ENCODE measurements at places on chromosomes 7 and 10.

GRCh38 chr7:87173471-87173870 lies 21.2 kb downstream of the DMTF1 start:
- DNase-seq = no peak

- DNase-seq = no peak
Observed at GRCh38 chr7:50657341-50657873, 92.2 kb upstream of the DDC start.

DNA sequence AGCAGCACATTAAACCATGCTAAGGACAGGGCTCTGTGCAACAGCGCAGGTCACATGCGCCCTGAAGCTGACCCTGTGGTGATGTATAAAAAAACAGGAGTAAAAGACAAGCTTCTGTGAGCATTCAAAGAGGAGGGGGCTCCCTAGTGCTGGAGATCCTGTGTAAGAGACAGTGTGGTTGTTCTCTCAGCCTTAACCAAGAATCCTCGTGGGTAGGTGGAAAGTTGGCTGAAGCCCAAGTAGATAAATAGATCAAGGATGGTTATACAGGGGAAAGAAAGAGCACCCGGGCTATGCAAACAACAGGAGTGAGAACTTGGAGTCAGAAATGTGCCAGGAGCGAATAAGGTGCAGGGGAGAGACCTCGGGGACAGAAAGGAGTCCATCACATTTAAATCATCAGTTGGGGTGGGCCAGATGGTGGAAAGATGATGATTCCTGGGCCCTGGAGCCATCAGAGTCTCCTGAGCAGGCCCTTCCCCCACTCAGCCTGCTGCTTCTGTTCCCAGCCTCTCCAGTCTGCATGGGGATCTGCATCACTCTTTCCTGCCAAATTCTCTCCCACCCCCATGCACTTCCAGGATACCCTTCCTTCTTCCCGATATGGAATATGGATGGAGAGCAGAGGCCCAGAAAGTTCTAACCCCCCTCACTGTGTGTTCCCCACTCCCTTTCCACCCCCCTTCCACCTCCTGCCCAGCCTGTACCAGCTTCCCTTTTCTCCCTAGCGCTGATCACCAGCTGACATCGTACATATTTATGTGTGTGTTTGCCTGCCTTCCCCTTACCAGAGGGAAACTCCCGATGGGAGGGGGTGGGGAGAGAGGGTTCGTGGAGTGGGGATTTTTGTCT lies 78.1 kb upstream of the PRR15 start:
- DNase-seq = no peak

DNA sequence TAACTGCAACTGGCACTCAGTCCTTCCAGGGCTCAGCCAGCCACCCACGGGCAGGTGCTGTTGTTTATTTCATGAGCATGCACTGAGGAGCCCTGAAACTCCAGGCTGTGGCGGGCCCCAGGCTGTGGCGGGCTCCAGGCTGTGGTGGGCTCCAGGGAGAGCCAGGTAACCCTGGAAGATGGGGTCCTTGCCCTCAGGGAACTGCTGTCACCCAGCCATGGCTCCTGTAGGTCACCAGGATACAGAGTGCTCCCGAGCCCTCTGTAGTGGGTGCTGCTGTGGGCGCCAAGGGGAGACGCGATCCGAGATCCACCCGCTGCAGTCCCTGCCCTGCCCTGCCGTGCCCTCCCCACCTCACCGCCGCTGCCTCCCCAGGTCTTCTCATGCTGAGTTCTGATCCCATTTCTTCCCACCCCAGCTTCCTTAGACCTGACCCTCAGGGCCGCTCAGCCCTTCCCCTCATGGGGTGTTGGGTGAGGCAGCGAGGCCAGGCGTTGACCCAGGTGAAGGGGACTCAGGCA lies 29.6 kb downstream of the LRRC27 start:
- no peak for DNase-seq

DNA sequence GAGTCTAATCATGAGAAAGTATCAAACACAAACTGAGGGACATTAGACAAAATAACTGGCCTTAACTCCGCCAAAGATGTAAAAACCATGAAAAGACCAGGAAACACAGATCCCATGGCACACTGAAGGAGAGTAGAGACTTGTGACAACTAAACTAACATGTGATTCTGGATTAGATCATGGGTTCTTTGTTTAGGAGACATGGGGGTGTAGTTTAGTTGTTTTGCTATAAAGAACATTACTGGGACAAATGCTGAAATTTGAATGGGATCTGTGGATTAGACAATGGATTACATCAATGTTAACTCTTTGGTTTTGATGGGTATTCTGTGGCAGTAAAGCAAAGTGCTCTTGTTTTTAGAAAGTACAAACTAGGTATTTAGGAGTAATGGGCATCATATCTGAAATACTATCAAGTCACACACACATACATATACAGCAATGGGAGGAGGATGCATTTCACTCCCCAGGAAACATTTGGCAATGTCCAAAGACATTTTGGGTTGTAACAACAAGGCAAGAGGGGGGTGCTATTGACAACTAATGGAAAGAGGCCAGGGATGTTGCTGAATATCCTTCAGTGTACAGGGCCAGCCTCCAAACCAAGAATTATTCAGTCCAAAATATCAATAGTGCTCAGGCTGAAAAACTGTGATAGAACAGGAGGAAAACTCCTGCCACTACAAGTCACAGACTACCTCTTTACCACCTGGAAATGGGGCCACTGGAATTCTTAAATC lies 32.4 kb downstream of the WAPL start:
- DNase-seq = no peak

- DNase-seq = no peak
Observed at GRCh38 chr7:129796186-129796775, 156.5 kb downstream of the UBE2H start.

DNA sequence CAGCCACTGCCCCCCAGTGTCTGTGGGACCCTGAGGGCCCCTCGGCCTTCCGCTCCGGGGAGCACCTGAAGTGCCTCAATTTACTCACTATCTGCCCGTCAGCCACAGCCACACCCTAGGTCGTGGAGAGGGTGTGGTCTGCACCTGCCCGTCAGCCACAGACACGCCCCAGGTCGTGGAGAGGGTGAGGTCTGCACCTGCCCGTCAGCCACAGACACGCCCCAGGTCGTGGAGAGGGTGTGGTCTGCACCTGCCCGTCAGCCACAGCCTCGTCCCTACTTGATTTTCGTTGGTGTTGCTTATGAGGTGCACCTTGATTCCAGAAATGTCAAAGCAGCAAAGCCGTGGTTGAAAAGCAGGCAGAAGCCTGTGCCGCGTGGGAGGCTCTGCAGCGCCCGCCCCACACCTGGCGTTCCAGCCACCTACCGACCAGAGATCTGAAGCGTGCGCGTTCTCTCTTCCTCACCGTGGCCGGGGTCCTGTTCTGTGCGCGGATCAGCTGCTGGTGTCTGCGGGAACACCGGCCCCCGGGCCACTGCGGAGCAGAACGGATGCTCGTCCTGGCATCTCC lies 101.6 kb downstream of the DYNC2I1 start:
- no peak for DNase-seq

Measured in left renal pelvis (tissue), 4 donors.